GM12878 (cell line): ENCODE measurements at places on chromosomes 6 and 20.

DNA sequence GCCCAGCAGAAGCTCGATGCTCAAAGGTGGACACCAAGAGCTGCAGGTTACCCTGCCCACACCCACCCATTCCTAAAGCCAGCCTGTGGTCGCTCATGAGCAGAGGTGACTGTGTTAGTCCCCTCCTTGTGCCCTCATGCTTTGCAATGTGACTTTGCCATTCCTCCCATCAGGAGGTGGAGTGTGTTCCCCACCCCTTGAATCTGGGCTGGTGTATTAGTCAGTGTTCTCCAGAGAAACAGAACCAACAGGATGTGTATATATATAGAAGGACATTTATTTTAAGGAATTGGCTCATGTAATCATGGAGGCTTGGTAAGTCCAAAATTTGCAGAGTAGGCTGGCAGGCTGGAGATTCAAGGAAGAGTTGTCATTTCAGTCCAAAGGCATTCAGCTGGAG is 54.4 kb upstream of the RNF24 start:
- no peaks in the 10 kb centered on the region for H3K27me3 ChIP-seq
- H3K36me3 ChIP-seq, result no peaks in the 10 kb centered on the region
- DNase-seq, result no peak
- H3K4me3 ChIP-seq, result no peak overlapping the region

- DNase-seq, result peak; percentile 57
- no peaks in the 10 kb centered on the region for H3K36me3 ChIP-seq
- peaks cover 6% of the 10 kb centered on the region for H3K4me1 ChIP-seq
- peak overlapping the region; percentile 26; the same call in 1 of the 2 replicates for H3K27ac ChIP-seq
Observed at GRCh38 chr6:97049253-97050011, 124.9 kb downstream of the KLHL32 start.

DNA sequence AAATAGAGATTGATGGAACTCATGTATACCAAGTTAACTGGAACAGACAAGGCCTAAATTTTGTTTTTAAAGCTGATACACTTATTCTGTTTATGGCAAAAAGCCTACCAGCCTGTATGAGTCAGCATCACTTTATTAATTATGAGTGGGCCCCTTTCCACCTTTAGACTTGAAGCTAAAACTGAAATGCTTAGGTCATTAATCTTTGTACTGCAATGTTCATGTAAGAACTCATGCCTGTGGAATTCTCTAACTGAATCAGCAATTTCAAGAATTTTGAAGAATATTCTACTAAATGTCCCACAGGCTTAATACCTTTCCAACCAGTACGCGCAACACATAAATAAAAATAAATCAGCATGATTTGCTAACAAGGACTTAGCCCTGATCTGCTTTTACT is 140.2 kb upstream of the PHACTR1 start:
- no peaks in the 10 kb centered on the region for H3K27me3 ChIP-seq
- DNase-seq, result no peak
- no peak overlapping the region for H3K4me3 ChIP-seq
- H3K27ac ChIP-seq, result no peak overlapping the region

DNA sequence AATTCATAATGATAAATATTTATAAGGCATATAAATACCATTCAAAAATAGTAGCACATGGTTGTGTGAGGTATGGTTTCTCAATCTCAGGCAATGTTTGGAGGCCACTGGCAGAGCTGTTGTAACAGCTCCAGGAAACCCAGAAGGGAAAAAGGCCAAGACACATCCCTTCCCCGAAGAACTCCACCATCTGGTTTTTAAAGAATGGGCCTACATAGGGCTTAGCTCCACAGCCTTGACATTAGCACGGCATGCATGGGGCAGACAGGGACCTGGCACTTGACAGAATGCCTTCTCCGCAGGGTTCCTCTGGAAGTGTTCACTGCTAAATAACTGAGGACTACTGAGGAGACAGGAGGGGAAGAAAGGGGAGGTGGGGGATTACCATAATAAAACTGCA is 16.1 kb upstream of the FOXO3 start:
- no peaks in the 10 kb centered on the region for H3K36me3 ChIP-seq
- no peaks in the 10 kb centered on the region; the same call in 1 of the 2 replicates for H3K27me3 ChIP-seq
- DNase-seq, result no peak

GRCh38 chr20:46563860-46564221 is 13.4 kb upstream of the OCSTAMP start:
- no peak for DNase-seq
- no peaks in the 10 kb centered on the region for H3K4me1 ChIP-seq
- no peak overlapping the region for H3K27ac ChIP-seq
- no peak overlapping the region for H3K4me3 ChIP-seq
- H3K36me3 ChIP-seq, result no peaks in the 10 kb centered on the region

GRCh38 chr6:107712665-107713551 is 111.2 kb downstream of the SCML4 start:
- no peaks in the 10 kb centered on the region for H3K27me3 ChIP-seq
- no peak overlapping the region for H3K27ac ChIP-seq
- peaks cover 7% of the 10 kb centered on the region; the same call in 1 of the 2 replicates for H3K4me1 ChIP-seq
- H3K4me3 ChIP-seq, result no peak overlapping the region

- H3K4me1 ChIP-seq, result peaks cover 21% of the 10 kb centered on the region
- no peaks in the 10 kb centered on the region for H3K27me3 ChIP-seq
- peak overlapping the region; percentile 91 for H3K4me3 ChIP-seq
- no peaks in the 10 kb centered on the region; the same call in none of the 2 replicates for H3K36me3 ChIP-seq
- no peak for DNase-seq
Observed at GRCh38 chr20:34708621-34709043, 4.5 kb downstream of the TP53INP2 start.

DNA sequence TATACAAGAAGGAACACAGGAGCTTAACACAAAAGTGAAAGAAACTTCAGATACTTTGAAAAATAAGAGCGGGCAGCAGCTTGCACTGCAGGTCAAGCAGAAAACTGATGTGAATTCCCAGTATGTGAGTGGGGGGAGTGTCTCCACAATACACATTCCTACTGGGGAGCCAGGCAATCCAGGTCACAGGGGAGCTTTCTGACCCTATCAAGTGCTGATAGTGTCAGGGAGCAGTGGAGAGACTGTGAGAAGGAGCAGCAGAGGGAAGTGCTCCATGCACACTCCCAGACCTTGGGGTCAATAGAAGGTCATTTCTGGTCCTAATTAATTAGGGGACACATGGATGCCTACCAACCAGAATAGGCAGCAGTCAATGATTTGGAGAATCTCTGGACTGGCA is 59.4 kb downstream of the PDSS2 start:
- H3K27me3 ChIP-seq, result no peaks in the 10 kb centered on the region
- no peak overlapping the region for H3K27ac ChIP-seq
- H3K4me1 ChIP-seq, result no peaks in the 10 kb centered on the region
- no peaks in the 10 kb centered on the region for H3K36me3 ChIP-seq
- no peak overlapping the region for H3K4me3 ChIP-seq
- no peak for DNase-seq

GRCh38 chr6:91098006-91098405 is 511.1 kb upstream of the MAP3K7 start:
- H3K36me3 ChIP-seq, result no peaks in the 10 kb centered on the region
- no peak overlapping the region for H3K27ac ChIP-seq
- DNase-seq, result no peak
- no peaks in the 10 kb centered on the region for H3K4me1 ChIP-seq

DNA sequence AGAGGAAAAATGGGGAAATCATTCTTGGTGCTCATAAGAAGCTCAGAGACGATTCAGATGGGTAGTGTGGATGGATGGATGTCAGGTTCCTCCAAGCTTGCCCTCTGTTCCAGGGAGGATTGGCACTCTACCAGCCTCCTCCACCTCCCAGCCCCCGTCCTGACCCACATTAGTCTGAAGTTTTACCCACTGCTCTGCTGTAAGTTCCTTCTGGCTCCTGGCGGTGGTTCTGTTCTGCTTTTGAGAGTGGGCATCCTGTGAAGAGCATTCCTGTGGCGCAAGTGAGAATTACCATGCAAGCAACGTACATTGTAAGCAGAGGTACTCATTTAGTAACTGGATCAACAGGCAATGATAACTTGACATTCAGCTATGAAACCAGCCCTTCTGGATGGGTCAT is 103.4 kb downstream of the SYNDIG1 start:
- no peak overlapping the region for H3K27ac ChIP-seq
- no peaks in the 10 kb centered on the region for H3K36me3 ChIP-seq
- no peaks in the 10 kb centered on the region for H3K27me3 ChIP-seq
- no peak for DNase-seq
- no peak overlapping the region for H3K4me3 ChIP-seq
- H3K4me1 ChIP-seq, result no peaks in the 10 kb centered on the region

DNA sequence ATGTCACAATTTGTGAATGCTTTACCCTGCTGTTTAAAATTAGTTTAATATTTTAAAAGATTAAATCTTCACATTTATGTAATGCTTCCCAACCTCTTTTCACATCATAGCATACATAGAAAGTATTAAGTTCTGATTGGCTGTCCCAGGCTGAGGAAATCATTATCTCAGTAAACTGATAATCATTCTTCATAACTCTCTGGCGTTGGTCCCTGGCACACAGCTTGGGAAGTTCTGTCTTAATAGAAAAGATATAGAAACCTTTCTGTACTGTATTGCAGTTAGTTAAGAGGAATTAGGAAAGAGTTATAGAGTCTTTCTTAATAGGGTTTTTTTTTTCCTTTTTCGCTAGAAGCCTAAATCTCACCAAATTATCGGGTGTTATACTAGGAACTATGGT is 85.4 kb downstream of the CBFA2T2 start:
- no peaks in the 10 kb centered on the region; the same call in 1 of the 2 replicates for H3K4me1 ChIP-seq
- no peak overlapping the region for H3K4me3 ChIP-seq
- no peak for DNase-seq
- H3K36me3 ChIP-seq, result no peaks in the 10 kb centered on the region

- peak overlapping the region; percentile 93 for H3K27ac ChIP-seq
- no peaks in the 10 kb centered on the region for H3K36me3 ChIP-seq
- H3K4me3 ChIP-seq, result peak overlapping the region; percentile 19; the same call in 1 of the 2 replicates
- peaks cover 61% of the 10 kb centered on the region for H3K4me1 ChIP-seq
- DNase-seq, result peak; percentile 92
- H3K27me3 ChIP-seq, result no peaks in the 10 kb centered on the region
Observed at GRCh38 chr20:50338479-50339391, 148.1 kb downstream of the CEBPB start.

GRCh38 chr20:48789781-48790472 is 37.9 kb downstream of the PREX1 start:
- peak overlapping the region; percentile 95 for H3K27ac ChIP-seq
- DNase-seq, result no peak
- peak overlapping the region; percentile 2; the same call in 1 of the 2 replicates for H3K4me3 ChIP-seq
- peaks cover 7% of the 10 kb centered on the region for H3K36me3 ChIP-seq
- H3K4me1 ChIP-seq, result peaks cover 70% of the 10 kb centered on the region

DNA sequence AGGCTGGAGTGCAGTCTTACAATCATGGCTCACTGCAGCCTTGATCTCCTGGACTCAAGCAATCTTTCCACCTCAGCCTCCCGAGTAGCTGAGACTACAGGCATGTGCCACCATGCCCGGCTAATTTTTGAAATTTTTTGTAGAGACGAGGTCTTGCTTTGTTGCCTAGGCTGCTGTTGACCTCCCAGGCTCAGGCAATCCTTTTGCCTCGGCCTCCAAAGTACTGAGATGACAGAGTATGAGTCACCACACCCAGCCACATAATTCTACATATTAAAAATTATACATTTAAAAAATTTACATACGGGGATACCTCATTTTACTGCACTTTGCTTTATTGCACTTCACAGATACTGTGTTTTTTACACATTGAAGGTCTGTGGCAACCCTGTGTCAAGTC is 115.1 kb downstream of the MAN1A1 start:
- no peak overlapping the region for H3K4me3 ChIP-seq
- no peak for DNase-seq
- no peak overlapping the region for H3K27ac ChIP-seq
- no peaks in the 10 kb centered on the region for H3K27me3 ChIP-seq

DNA sequence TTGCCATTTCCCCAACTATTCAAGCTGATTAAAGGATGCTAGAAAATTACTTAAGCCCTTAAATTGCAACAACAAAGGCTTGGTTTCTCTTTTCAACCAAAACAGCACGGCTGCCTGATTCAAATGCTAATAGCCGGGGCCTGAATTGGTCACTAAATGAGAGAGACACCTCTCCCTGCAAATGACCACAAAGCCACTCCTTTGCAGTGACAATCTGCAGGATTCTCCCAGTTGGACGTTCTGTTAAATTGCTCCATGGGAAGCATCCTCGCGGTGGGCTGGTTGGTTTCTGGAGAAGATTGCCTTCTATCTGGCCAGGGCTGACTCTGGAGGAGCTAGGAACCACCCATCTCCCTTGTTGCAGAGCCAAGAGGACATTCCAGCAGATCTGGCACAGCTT is 29.7 kb upstream of the TBXT start:
- H3K36me3 ChIP-seq, result no peaks in the 10 kb centered on the region; the same call in 1 of the 2 replicates
- peaks cover 10% of the 10 kb centered on the region; the same call in 1 of the 2 replicates for H3K4me1 ChIP-seq
- H3K27ac ChIP-seq, result no peak overlapping the region
- DNase-seq, result no peak

GRCh38 chr20:33875055-33875454 is 63.9 kb downstream of the CHMP4B start:
- no peak overlapping the region; the same call in 1 of the 2 replicates for H3K27ac ChIP-seq
- no peak overlapping the region for H3K4me3 ChIP-seq
- peaks cover 21% of the 10 kb centered on the region for H3K4me1 ChIP-seq
- no peaks in the 10 kb centered on the region for H3K36me3 ChIP-seq
- no peak for DNase-seq

- H3K4me1 ChIP-seq, result peaks cover 24% of the 10 kb centered on the region
- no peaks in the 10 kb centered on the region for H3K36me3 ChIP-seq
- no peak for DNase-seq
- no peaks in the 10 kb centered on the region for H3K27me3 ChIP-seq
- H3K4me3 ChIP-seq, result no peak overlapping the region
Observed at GRCh38 chr20:63567136-63567385, 7.0 kb downstream of the HELZ2 start.

- H3K36me3 ChIP-seq, result no peaks in the 10 kb centered on the region
- no peak overlapping the region for H3K27ac ChIP-seq
- H3K27me3 ChIP-seq, result no peaks in the 10 kb centered on the region
- no peaks in the 10 kb centered on the region for H3K4me1 ChIP-seq
- no peak for DNase-seq
Observed at GRCh38 chr6:82006027-82006738, 241.4 kb downstream of the IBTK start.

GRCh38 chr6:15132167-15132566 is 113.7 kb upstream of the JARID2 start:
- H3K27me3 ChIP-seq, result no peaks in the 10 kb centered on the region
- no peak for DNase-seq
- H3K36me3 ChIP-seq, result no peaks in the 10 kb centered on the region
- peaks cover 9% of the 10 kb centered on the region for H3K4me1 ChIP-seq

GRCh38 chr20:18987781-18988360 is 174.3 kb downstream of the SCP2D1 start:
- no peaks in the 10 kb centered on the region for H3K36me3 ChIP-seq
- no peaks in the 10 kb centered on the region for H3K27me3 ChIP-seq
- no peaks in the 10 kb centered on the region for H3K4me1 ChIP-seq
- H3K4me3 ChIP-seq, result no peak overlapping the region
- H3K27ac ChIP-seq, result no peak overlapping the region
